ENCODE measurements at places on chromosomes 12 and 14.

GRCh38 chr14:43535231-43535838, 971.7 kb downstream of the FSCB start:
- DNase-seq, result no peak

GRCh38 chr12:57771236-57771872, 551 bp downstream of the METTL1 start:
- DNase-seq, result peak; percentile 34

DNA sequence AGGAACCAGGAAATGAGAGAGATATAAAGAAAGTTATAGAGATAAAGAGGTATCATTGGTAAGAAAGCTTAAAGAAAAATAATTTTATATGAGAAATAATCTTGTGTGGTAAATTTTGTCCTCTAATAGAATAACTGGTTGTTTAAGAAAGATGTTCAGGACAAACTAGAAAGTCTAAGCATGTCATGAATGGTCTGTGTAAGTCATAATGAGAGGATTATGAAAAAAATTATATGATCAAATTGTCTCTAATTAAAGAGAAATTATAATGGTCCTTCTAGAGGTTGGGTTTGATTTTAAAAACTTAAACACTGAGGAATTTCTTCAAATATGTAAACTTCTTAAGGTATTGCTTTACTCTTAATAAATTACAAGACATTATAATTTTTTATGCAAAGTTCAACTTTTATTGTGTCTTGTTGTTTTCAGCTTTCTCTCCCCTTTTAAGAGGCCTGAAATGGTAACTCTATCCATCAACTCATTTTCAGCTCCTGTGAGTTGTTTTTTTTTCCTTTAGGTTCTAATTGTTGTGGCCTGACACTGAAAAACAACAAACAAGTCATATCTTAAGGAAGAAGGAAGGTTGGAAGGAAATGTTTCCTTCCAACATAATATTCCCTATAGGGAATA, 88.2 kb upstream of the CNOT2 start:
- DNase-seq, result no peak

GRCh38 chr12:96237035-96237434, 42.9 kb downstream of the ELK3 start:
- DNase-seq, result no peak

DNA sequence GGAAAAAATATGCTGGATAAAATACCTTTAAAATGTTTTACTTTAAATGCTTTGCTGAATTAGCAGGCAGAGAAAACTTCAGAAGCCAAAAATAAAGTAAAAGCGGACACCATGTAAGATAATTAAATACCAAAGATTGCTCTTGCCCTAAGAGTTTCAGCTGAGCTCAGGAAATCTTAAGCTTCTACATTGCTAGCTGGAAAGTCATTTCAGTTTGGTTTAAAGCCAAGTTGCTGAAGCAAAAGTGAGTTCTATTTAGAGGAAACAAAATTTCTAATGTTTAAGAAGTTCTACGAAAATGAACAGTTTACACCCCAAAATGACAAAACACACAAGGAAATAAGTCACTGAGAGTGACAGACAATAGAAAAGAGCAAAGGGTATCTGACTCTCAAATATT, 310.0 kb downstream of the ADAMTS20 start:
- DNase-seq, result no peak

DNA sequence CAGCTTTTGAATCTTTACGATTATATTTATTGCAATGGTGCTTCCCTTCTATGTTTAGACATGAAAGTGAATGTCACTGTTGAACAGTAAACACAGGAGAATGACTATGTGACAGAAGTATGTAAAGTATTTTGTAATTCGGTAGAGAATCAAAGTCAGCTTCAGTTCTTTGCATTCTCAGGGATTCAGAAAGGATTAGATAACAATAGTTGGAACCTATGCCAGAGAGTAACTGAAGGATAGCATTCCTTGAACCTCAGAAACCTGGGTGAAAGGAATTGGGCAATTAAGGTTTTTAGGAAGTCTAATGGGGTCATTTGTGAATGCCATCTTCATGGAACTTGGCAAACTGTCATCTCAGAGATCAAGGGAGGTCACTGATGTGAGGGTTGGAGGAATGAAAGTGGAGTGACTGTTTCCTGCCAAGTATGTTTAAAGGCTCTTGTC, 305.3 kb upstream of the DDHD1 start:
- DNase-seq, result no peak

- no peak for DNase-seq
Observed at GRCh38 chr12:123085730-123086487, 65.0 kb downstream of the PITPNM2 start.

DNA sequence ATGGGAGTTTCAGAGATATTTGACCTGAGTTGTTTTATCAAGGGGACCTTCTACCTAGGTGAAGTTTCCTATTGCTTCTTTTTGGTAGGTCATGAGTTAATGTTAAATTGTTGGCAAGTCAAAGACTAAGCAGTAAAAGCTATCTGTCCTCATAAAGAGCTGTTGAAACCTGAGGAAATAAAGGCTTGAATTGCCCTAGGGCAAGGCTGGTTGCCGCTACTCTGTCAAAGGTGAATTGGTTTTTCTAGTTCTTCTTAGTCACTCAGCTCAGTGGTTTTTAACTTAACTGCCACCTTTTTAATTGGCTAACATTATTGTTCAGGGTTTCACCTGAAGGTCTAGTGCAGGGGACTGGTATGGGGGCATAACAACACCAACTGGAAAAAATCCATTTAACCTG, 441.6 kb upstream of the FBXO33 start:
- no peak for DNase-seq

DNA sequence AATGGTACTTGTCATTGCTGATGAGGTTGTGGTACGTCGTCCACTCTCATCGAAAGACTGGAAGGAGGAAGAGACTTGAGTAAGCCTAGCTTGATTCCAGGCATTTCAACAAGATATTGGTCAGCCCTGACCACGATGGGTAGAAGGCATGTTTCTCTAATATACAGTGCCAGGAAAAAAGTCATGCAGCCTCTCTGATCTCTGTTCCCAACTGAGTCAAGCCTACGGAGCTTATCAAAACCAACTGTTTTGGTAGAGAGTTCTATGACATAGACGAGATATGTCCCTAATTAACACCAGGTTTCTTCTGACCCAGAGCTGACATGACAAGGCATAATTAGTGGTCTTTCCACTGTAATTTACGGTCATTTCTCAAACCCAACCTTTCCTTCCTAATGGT, 58.5 kb downstream of the NIN start:
- DNase-seq, result no peak

DNA sequence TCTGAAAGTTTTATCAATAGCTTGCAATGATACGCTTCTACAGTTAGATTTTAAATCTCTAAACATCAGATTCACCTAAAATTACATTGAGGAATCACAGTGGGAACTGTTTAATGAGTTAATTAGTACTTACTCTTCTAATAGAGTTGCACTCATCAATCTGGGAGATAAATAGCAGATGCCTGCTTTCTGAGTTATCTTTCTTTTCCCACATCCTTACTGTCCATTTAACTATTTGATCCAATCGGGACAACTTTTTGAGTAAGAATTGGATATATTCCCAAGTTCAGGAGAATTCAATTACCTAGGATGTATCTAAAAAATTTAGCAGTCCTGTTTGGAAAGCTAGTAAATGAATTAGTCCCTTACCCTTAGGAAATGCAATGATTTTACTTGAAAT, 162.3 kb downstream of the KCNH5 start:
- DNase-seq, result no peak

DNA sequence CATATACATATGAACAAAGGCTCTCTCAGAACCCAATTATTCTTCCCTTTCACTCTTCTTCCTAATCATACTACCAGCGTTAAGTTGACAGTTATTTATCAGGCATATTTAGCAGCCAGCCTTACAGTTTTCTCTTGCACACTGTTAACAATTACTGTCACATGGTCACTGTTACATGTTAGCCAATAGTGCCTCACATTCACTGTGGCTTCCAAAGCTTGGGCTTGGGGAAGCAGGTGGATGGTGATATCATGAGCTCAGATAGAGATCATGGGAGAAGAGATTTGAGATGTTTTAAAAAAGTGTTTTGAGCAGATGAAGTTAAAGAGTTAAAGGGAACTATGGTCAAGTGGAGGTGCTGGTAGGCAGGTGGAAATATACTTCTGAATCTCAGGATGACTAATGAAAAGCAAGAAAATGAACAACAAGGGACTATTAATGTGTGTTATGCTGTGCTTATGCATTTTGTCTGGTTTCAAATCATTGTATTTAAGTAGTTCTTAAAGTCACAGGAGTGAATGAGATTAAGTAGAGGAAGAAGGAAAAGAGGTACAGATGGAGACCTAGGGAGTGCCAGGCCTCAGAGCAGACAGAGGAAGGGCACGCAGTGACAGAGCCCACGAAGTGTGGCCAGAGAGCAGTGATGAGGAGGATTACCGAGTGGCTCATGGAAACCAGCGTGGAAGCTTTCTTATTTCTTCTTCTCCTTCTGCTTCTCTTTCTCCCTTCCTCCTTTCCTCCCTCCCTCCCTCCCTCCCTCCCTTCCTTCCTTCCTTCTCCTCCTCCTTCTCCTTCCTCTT, 39.6 kb downstream of the BICD1 start:
- no peak for DNase-seq

GRCh38 chr14:100903134-100903468, 421 bp downstream of the RTL1 start:
- no peak for DNase-seq

Data from stimulated activated CD4-positive, alpha-beta T cell treated with anti-CD3 and anti-CD28 coated beads, Interleukin-1b, Interleukin-23, amount 100 ng/mL, for 1 hour (primary cell).